ENCODE measurements at places on chromosomes 1 and 21.

GRCh38 chr1:93219443-93219842 lies 38.9 kb downstream of the CCDC18 start:
- DNase-seq = no peak

- DNase-seq = no peak
Observed at GRCh38 chr1:189962181-189962580, 515.5 kb downstream of the BRINP3 start.

- DNase-seq = peak; percentile 35
Observed at GRCh38 chr1:119549719-119550132, 42.7 kb downstream of the HSD3B1 start.

GRCh38 chr1:72649211-72649888 lies 367.0 kb upstream of the NEGR1 start:
- no peak for DNase-seq

GRCh38 chr1:93350322-93350721 lies 4.6 kb downstream of the DR1 start:
- DNase-seq = no peak

DNA sequence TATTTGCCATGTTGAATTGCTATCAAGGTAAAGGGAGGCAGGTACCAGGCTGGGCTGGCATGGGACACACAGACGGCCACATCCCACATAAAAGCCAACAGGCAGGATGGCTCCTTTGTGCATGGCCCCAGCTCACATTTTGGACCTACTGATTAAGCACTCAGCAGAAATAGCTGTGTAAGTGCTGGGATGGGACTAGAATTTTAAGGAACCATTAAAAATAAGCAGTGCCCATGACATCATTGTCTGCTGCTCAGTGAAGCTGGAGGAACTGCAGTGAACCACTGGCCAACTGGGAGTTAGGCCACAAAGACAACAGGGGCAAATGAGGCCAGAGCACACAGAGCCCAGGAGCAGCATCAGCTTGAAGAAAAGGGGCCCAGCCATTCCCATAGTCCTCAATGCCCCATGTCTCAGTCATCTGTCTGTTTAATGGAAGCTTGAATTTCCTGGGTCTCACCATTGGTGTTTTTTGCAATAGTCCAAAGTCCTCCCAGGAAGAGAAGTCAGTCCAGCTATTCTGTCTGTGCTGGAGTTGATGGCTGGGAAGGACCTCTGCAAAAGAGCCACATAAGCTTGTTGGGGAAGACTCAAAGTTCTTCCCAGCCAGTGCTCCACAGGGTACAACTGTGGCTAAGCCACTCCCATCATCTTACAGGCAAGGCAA lies 45.3 kb upstream of the TNR start:
- DNase-seq = no peak

- DNase-seq = no peak
Observed at GRCh38 chr1:182015360-182015759, 46.2 kb downstream of the ZNF648 start.

DNA sequence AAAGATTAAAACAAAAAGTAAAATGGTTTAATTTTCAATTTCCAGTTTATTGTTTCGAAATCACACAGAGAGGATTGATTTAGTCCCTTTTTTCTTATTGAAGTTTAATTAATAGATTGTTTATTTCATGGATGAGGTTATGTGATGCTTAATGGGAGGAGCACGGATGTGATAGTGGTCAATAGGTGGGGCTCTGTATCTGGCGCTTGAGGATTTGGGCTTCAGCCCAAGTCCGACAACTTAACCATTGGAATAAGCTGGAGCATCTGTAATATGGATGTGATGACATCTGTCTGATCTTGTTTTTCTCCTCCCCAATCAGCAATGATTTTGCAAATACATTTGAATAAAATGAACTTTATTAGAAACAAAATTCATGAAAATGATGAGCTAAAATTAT lies 169.2 kb downstream of the LYPLAL1 start:
- no peak for DNase-seq

- DNase-seq = no peak
Observed at GRCh38 chr21:44969931-44970755, 30.3 kb downstream of the SLX9 start.

DNA sequence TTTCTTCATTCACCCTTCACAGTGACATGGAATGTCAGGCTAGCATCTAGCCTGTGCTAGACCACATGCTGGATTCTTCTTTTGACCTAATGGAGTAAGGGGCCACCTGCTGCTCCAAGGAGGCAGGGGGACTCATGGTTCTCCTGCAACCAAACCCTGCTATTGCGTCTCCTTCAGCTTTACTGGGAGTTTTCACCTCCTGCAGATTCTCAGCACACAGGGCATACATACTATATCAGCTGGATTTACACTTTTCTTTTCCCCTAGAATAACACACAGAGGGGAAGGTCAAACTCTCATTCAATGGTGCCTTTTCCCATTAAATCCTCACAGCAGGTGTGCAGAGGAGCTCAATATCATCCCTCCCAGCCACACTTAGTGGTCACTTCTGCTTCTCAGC lies 16.6 kb upstream of the AK5 start:
- no peak for DNase-seq

GRCh38 chr1:218171302-218171893 lies 113.7 kb upstream of the RRP15 start:
- peak; percentile 52 for DNase-seq

DNA sequence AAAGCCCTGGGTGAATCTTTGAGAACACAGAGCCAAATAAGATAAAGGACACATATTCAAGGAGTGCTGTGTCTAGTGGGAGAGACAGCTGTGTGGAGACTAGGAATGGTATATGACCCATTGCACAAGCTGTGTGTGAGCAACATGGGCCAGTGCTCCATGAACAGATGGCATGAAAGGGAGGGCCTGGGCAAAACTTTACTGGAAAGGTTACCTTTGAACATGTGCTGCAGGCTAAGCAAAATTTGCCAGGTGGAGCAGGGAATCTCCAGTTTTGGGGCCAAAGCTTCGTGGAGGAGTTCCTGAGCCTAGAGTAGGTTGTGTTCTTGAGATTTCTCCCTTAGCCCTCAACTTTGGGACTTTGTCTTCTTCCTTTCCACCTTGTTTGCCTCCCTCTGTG lies 446.1 kb upstream of the PROX1 start:
- DNase-seq = no peak

GRCh38 chr21:30251781-30252180 lies 31.0 kb downstream of the KRTAP24-1 start:
- no peak for DNase-seq

- no peak for DNase-seq
Observed at GRCh38 chr1:100178091-100178490, at the start of gene LRRC39. TSS of gene LRRC39 (minus strand) at chr1:100178256. CDS start at chr1:100168516, 9,740 bp downstream.

DNA sequence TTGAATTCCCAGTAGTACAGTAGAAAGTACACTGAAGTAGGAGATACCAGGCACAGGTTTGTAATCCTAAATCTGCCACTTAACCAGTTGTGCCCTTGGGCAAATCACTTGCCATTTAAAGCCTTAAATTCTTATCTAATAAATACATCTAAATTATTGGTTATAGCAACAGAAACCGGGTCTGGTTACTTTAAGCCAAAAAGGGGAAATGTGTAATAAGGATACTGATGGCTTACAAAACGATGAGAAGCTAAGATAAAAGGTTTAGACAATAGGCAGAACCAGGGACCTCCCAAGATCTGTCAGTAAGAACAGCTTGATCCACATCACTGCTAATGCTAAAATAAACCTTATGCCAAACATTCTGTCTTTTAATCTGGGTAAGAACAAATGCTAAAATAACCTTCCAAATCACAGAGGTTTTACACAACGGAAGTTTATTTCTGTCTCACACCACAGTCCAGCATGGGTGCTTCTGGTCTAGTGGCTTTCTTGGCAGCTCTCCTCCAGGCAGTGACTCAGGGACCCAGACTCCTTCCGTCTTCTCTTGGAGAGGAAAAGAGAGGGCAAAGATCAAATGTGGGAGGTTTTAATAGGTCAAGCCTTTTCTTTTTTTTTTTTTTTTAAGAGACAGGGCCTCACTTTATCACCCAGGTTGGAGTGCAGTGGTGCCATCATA lies 16.5 kb upstream of the ZMYM1 start:
- no peak for DNase-seq

DNA sequence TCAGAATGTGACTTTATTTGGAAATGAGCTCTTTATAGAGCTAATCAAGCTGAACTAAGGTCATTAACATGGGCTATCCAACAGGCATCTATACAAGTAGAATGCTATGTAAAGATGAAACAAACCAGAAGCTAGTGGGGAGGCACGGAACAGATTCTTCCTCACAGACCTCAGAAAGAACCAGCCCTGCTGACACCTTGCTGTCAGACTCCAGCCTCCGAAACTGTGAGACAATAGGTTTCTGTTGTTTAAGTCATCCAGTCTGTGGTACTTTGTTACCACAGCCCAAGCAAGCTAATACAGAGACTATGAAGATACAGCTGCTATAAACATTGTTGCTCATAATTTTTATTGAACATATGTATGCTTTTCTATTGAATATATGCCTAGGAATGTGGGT lies 406.3 kb upstream of the CHRM3 start:
- no peak for DNase-seq

- DNase-seq = no peak
Observed at GRCh38 chr1:185834371-185834905, 100.2 kb downstream of the HMCN1 start.

DNA sequence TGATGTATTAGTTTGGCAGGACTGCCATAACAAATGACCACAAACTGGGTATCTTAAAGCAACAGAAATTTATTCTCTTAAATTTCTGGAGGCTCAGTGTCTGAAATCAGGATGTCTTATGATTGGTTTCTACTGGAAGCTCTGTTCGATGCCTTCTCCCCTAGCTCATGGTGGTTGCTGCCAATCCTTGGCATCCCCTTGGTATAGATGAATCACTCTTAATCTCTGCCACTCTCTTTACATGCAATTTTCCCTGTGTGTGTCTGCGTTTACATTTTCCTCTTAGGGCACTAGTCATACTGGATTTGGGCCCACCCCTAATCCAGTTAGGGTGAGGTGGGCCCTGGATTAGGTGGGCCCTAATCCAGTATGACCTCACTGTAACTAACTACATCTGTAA lies 54.7 kb upstream of the MPC2 start:
- no peak for DNase-seq

DNA sequence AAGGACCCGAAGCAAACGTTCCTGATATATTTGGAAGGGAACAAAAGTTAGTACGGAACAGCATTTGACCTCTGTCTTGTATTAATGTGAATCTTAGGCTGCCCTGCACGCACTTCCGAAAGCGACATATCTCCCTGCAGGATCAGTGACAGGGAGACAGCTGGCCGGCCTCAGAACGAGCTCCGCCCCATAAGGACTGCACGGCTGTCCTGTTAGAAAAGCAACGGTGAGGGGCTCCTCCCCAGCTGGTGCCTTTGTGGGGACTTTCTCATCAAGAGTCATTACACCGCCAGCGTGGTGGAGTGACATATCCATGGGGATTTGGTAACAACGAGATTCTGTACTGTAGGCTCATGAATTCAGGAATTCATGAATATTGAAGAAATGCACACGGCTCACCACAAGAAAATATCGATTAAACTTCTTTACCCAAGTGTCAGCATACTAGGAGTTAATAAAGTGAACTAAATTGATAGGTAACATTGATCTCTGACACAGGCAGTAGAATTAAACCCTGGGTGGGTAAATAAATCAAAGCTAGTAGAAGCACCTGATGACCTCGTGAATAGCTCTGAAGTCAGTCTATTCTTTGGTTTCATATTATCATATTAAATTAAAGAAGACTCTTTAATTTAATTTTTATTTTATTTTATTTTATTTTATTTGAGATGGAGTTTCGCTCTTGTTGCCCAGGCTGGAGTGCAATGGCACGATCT lies 8.1 kb upstream of the GREM2 start:
- DNase-seq = no peak

- no peak for DNase-seq
Observed at GRCh38 chr1:163054181-163054591, 15.0 kb upstream of the RGS4 start.

DNA sequence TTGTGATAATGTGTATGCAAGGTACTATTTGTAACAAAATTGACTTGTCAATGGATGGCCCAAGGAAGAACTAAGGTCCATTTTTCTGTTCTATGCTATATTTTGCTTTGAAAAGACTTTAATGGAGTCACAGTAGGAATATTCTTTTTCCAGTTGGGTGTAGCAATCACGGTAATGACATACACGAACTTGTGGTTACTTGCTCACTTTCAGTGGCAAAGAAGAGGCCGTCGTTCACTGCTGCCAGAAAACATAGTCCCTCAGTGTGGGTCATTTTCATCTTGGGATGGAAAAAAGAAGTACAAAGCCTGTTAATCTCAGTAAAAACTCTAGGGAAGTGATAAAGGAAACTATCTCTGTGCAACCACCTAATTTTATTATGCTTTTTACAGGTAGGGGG lies 47.8 kb upstream of the LAMC2 start:
- no peak for DNase-seq

DNA sequence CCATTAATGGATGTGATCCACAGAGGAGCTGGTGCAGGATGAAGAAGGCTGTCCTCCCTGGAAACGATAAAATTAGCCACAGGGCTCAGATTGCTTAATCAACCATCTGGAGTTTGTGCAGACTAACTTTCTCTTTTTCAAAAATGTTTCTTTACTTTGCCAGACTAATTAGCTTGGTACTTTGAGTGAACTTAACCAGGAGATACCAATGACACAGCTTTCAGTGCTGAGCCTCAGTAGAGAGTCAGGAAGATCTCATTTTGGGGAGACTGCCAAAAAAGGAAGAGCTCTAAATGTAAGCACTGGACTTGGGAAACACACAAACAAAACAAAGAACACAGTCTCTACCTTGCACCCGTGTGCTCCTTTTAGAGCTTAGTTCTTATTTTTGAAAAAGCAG lies 248.1 kb upstream of the DEPDC1 start:
- no peak for DNase-seq

DNA sequence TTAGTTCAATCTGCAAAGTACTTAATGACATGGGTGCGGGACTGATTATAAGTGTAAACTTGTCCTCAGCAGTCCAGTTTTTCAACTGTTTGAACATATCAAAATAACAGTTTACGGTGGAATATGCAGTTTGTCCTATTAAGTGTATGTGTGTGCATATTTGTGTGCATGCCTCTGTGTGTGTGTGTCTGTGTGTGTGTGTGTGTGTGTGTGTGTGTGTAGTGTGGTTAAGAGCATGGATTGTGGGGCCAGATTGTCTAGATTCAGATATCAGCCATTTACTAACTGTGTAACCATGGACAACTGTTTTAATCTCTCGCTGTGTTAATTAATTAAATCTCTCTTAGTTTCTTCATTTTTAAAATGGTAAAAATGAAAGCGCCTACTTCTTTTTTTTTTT lies 39.0 kb downstream of the NEXN start:
- no peak for DNase-seq

- DNase-seq = no peak
Observed at GRCh38 chr1:77288275-77288674, 6.5 kb downstream of the AK5 start.

DNA sequence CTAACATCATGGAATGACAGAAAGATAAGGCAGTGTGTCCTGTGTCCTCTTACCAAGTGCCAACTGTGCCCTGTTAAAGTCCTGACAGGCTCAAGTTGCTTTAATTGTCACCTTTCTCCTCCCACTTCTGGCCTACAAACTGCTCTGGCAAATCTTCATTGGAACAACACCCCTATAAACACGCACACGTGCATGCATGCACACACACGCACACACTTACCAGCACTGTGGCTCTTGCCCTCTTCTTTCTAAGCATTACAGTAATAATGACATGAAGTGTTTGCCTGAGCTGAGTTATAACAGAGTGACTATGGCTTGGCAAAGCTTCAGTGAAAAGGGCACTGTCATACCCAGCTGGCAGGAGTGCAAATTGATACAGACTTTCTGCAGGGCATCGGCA lies 82.3 kb upstream of the SYT6 start:
- no peak for DNase-seq

GRCh38 chr1:43691871-43692815 lies 15.2 kb upstream of the ST3GAL3 start:
- DNase-seq = no peak
